Midbrain (tissue), 1 donor: ENCODE measurements at places on chromosomes 13 and 19.

- DNase-seq = no peak
These were observed 12.1 kb upstream of the ZNF254 start for GRCh38 chr19:24074720-24075454.

GRCh38 chr19:15464394-15465385 is at the start of gene RASAL3:
Gene RASAL3, minus strand, starts transcription at chr19:15464544. Its CDS starts 186 bp downstream, at chr19:15464358.
- DNase-seq = no peak

GRCh38 chr19:49956115-49956495 is 4.9 kb downstream of the SIGLEC11 start:
- DNase-seq = no peak

- DNase-seq = no peak
These were observed 57.8 kb upstream of the C13orf46 start for GRCh38 chr13:114031631-114032030.

DNA sequence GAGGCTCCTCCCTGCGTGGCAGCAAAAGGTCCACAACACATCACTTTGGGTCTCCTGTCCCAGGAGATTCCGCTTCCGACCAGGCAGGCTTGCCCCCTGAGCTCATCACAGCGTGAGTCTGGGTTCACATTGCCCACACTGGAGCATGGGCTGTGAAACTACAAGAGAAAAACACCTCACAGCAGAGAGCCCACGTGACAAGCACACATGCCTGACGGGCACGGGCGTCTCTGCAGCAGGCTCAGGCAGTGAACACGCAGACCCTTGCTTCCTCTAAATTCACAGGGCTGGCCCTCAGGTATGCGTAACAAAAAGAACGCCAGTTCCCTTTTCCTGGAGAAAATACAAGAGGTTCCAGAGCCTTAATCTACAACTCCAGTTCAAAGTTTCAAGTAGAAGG is 41.9 kb downstream of the RASA3 start:
- no peak for DNase-seq

DNA sequence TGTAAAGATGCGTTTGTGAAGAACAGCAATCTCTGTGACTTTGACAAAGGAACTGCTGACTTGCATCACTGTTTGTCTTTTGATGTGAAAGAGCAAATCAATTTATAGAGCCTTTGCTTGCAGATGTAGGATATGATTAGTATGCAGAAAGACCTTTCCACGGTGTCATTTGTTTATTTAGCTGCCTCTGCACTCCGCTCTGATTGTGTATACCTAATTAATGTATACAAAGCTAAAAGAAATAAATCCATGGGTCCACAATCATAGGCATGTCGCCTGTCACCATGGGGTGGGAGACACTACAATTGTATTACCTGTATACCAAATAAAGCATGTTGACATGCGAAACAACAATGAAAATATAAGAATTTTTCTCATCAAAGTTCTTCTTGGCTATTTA is 410.7 kb downstream of the MZT1 start:
- DNase-seq = no peak

DNA sequence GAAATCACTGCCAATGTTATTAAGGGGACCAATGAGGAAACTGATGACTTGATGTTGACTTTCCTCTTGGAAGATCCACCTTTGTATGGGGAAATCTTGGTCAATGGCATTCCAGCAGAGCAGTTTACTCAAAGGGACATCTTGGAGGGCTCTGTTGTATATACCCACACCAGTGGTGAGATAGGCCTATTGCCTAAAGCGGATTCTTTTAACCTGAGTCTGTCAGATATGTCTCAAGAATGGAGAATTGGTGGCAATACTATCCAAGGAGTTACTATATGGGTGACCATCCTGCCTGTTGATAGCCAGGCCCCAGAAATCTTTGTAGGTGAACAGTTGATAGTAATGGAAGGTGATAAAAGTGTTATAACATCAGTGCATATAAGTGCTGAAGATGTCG is 3.4 kb downstream of the FREM2 start:
- no peak for DNase-seq

DNA sequence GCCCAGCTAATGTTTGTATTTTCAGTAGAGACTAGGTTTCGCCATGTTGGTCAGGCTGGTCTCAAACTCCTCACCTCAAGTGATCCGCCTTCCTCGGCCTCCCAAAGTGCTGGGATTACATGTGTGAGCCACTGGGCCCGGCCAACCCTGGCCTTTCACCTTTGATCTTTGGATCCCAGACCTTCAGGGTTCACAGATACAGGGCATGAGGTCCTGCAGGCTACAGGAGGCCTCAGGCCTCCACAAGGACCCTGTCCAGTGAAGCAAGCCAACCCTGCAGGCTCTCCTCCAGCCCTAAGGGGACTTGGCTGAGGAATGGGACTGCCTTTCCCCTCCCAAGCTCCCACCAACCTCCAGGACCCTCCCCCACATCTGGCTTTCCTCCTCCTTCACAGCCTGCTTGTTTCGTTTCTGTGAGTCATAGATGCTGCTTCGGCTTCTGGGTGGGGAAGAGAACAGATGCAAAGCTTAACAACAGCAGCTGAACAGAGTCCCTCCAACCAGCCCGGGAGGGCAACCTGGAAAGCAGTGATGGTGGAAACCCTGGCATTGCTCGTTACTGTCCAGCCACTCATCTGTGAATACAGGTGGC is 11.8 kb downstream of the ARHGEF18 start:
- DNase-seq = no peak

DNA sequence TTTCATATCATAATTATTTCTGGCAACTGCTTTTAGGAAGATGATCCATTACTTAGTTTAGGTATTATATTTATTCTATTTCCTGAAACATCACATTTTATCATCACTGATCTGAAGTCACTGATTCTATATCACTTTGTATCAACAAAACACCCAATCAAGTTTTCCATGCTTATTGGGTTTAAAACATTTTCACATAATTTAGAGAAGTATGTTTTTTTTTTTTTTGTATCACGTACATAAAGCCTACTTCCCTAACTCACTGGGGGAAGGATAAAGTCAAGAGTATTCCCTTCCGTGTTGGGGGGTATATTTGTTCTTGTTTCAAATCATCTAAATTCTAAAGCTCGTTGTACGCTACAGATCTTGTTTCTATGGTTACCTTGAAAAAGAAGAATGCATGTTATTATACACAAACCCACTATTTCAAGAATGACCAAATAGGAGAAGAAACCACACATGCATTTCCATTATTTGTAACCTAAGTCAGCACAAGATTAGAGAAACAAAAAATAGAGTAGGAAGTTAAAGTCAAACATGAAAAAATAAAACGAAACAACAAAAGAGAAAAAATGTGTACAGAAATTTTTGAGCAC is 637.2 kb upstream of the MIR17HG start:
- no peak for DNase-seq

DNA sequence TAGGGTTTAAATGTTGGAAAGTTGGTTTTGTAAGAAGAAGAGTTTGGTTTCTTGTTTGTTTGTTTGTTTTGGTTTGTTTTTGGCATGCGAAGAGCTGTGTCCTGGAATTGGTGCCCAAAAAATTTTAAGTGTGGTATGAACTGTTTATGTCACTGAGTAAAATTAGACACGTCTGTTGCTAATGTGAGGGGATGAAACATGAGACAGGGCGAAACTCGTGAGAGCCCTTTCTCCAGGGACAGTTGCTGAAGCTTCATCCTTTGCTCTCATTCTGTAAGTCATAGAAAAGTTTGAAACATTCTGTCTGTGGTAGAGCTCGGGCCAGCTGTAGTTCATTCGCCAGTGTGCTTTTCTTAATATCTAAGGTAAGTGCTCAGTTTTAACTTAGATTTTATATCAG is at the start of gene SGCG:
Gene SGCG, plus strand, starts transcription at position 269 of the 400 bp plus-strand sequence. CDS start 22,716 bp downstream, outside the sequence.
- no peak for DNase-seq

DNA sequence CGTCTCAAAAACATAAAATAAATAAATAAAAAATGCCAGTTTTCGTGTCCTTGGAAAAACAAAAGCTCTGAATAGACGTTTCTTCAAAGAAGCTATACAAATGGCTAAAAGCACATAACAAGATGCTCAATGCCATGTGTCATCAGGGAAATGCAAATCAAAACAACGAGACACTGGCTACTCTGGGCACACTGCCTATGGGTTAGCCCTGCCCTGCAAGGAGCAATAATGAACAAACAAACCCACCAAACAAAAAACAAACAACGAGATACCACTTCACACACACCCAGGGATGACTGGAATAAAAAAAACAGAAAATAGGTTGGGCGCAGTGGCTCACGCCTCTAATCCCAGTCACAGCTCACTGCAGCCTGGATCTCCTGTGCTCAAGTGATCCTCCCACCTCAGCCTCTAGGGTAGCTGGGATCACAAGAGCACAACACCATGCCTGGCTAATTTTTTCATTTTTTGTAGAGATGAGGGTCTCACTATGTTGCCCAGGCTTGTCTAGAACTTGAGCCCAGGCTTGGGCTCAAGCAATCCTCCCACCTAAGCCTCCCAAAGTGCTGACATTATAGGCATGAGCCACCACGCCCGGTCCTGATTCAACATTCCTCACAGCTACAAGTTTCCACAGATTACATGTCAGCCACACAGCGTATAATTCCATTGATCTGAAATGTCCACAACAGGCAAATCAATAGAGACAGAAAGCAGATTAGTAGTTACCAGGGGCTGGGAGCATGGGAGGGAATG is 15.5 kb upstream of the ISYNA1 start:
- no peak for DNase-seq

DNA sequence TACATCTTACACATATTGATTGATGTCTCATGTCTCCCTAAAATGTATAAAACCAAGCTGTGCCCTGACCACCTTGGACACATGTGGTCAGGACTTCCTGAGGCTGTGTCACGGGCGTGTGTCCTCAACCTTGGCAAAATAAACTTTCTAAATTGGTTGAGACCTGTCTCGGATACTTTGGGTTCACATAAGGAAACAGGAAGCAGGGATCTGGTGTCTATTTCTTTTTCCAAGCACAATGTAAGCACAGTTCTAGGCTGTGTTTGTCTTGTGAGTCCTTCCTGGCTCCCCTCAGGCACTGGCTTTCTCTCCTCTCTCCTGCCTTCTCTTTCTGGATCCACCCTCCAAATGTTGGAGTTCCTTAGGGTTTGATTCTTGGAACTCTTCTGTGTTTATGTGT is 27.6 kb upstream of the TPT1 start:
- DNase-seq = no peak
